Vagina (tissue), 2 donors: ENCODE measurements at places on chromosomes 12 and 14.
A peak's percentile ranks its signal among the peaks of the same experiment; 100 is the strongest.

DNA sequence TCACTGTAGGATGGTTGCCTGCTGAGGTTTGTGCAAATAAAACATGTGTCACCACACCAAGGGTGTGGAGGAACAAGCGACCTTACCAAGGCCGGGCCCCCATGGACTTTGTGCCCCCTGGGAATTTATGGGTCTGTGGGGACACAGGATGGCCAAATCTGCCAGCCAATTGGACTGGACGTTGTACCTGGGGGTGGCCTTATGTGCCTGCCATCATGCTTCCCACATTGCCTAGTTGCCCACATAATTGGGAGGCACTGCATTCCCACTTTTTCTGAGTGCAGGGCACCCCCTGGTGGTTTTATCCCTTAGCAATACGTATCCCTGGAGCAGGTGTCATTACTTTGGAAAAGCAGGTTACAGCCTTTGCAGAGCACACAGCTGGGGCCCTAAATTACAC is 92.6 kb upstream of the TMPO start:
- no peak for DNase-seq

DNA sequence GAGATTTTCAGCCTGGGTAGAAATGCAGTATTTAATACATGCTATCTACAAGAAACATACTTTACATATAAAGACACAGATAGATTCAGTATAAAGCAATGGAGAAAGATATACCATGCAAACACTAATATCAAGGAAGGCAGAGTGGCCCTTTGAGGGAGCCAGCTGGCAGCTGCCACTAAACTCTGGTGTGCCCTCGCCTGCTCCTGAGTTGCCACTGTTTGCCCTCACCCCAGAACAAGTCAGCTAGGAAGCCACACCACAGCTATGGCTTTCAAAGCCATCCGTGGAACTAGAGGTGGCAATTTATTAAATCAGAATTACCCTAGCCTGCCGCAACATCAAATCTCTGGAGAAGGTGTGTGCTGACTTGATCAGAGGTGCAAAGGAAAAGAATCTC is 18.3 kb downstream of the PXN start:
- DNase-seq: no peak

DNA sequence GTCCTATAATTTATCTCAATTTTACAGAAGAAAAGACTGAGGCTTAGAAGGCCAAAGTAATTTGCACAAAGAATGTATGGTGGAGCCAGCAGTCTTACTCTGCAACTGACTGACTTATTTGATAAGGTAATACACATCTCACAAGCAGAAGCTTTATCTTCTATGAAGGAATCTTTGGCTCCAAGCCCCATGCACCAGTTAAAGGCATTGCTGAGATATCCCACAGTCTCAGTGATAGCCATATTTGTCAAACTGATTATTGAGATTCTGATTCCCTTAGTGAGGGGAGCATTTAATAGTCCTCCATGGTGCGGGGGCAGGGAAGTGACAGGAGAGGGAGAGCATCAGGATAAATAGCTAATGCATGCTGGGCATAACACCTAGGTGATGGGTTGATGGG is 60.4 kb upstream of the GRIP1 start:
- no peak for DNase-seq

DNA sequence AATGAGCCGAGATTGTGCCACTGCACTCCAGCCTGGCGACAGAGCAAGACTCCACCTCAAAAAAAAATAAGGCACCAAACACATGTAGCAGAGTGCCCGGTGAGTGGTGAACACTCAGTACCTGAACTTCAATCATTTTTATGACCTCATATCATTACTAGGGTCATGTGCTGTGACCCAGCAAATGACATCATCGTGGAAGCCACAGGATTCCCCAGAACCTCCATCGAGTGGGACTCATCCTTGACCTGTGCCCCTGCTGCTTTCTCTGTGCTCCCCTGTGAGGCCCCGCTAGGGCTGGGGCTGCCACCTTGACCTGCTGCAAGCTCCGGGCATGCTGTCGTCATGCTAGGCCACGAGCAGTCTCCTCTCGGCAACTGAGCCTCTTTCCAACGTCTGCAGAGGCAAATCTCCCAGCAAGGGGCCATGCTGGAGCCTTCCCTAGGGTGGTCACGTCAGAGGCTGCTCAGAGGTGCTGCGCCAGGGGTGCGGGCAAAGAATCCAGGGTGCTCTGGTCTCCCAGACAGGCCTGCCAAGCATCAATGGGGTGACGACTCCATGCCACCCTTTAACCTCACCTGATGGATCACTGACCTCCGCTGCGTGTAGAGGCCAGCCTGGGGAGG is 18.5 kb downstream of the GLTP start:
- DNase-seq: no peak

- no peak for DNase-seq
Measured at GRCh38 chr12:2264651-2265232, 212.0 kb downstream of the CACNA1C start.

- no peak for DNase-seq
Measured at GRCh38 chr12:3148366-3149000, 71.3 kb downstream of the TSPAN9 start.

DNA sequence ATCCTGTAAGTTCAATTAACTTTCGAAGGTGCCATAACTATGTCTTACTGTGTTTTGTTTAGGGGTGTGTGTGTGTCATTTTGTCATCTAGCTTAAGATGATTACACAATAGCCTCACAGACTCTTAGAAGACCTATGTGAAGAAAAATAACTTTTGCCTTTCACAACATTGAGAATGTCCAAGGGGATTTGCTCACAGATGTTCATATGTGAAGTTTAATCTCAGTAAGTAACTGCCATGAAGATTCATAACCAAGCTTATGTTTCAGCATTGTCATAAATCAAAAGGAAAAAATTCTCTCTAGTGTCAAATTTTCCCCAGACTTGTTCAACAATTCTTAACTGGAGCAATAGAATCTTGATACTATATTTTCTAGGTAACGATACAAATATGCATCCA is 226.1 kb upstream of the PRKD1 start:
- no peak for DNase-seq

GRCh38 chr12:101889211-101889752 is 11.9 kb downstream of the DRAM1 start:
- no peak for DNase-seq

DNA sequence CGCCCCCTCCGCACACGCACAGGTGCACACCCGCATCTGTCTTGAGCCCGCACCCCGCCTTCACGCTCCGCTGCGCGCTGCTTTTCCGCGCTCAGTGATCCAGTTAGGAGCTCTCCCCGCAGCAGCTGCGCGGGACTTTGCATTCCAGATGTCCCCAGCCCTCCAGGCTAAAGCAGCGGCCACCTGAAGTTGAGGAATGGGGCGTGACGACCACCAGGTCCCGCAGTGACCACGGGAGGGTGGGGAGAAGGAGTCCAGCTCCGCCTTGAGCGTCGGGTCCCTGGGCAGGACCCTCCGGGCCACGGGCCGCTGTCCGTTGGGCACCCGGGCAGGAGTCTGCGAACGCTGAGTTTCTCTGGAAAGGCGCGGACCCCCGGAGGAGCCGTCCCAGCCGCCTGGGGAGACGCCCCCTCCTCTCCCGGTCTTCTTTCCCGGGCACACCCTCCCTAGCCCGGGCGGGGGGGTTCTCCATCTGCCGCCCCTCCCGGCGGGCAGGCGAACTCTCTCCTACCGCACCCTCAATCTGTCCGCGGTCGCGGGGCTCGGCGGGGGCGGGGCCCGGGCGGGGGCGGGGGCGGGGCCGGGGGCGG is 334 bp upstream of the TMEM132C start:
- peak; percentile 72 for DNase-seq

DNA sequence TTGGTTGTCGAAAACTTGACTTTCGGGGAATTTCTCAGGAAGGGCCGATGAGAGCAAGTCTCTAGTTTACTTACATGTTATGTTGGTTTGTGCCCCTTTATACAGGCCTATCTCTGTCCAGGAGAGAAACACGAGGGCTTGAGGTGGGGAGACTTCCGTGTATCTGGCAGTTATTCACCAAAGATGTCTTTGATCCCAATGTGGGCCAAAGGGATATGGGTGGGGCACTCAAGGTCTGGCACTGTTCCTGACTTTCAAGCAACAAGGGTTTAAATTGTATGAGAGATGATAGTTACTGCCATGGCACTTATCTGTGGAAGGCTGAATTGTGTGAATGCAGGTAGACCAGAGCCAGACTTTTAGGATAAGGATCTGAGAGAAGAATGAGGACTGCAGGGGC is 137.2 kb upstream of the DHRS4 start:
- no peak for DNase-seq

DNA sequence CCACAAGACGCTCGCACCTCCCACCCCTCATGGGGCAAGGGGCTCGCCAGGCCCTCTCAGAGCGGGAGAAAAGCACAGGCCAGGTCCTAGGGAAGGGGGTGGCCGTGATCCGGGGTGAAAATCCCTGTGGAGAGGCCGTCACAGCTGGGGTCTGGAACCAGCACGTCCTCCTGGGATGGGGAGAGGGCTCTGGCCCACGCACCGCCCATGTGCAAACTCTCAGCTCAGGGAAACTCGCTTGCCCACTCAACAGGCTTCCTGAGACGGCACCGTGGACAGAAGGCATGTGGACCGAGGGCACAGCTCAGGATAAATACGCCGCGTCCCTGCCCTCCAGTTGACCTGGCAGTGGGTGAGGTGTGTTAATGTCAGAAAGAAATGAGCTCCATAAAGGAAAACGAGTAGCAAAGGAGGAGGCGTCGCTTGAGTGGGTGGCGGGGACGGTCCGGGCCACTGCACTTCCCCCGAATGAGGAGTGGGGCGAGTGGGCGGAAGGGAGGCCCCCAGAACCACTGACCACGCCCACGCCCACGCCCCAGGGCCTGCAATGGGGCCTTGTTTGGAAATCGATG is 57.6 kb upstream of the GALNT9 start:
- no peak for DNase-seq

- DNase-seq: no peak
Measured at GRCh38 chr12:52916216-52916615, 11.3 kb upstream of the KRT8 start.

DNA sequence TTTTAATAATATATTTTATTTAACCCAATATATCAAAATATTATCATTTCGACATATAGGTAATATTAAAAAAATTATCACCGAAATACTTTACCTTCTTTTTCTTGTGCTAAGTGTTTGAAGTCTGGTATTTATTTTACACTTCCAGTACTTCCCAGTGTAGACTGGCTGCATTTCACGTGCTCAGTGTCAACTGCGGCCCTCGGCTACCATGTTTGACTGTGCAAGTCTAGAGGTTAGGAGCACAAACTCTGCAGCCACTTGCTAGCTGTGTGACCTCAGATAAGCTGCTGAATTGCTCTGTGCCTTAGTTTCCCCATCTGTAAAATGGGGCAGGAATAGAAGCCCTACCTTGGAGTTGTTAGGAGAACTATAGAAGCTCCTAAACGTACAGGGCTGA is 42.3 kb upstream of the ESRRB start:
- DNase-seq: no peak

GRCh38 chr14:69637503-69638031 is 26.2 kb downstream of the SUSD6 start:
- DNase-seq: no peak
